ENCODE measurements at places on chromosomes 1 and 21.

GRCh38 chr1:12173631-12174121 lies 6.9 kb downstream of the TNFRSF1B start:
- no peak for DNase-seq

DNA sequence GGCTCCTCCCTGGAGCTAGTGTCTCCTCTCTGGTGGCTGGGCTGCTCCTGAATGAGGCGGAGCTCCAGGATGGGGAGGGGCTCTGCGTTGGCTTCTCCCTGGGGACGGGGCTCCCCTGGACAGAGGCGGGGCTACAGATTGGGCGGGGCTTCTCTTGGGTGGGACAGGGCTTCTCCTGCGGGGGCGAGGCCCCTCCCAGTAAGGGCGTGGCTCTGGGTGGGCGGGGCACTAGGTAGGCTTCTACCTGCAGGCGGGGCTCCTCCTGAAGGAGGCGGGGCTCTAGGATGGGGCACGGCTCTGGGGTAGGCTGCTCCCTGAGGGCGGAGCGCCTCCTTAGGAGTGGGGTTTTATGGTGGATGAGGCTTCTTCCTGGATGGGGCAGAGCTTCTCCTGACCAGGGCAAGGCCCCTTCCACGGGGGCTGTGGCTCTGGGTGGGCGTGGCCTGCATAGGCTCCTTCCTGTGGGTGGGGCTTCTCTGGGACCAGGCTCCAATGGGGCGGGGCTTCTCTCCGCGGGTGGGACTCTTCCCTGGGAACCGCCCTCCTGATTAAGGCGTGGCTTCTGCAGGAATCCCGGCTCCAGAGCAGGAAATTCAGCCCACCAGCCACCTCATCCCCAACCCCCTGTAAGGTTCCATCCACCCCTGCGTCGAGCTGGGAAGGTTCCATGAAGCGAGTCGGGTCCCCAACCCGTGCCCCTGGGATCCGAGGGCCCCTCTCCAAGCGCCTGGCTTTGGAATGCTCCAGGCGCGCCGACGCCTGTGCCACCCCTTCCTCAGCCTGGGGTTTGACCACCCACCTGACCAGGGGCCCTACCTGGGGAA lies 22.7 kb upstream of the ARF1 start:
- DNase-seq = peak; percentile 52

DNA sequence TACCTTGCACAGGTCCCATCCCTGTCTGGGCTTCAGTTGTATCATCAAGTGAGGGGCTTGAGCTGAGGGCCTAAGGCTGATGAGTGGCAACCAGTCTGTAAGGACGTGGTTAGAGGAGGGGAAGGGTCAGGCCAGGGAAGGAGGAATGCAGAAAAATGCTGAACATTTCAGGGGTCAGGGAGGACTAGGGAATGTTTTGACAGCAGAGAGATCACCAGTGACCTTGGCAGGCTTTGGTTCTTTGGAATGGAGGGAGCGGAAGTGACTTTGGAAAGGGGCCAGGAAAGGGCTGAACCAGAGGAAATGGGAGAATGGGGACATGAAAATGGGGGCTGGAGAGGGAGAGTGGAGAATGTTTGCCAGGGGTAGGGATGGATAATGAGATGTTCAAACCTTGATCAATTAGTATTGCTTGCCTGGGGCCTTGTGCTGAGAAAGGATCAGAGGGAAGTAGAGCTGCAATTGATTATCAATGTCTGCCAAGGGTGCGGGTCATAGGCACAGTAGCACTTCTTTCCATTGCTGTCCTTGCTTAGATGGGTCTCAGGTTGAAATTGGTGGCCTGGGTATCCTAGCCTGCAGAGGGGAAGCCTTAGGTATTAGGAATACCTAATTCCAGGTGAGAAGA lies 7.4 kb downstream of the LDLRAP1 start:
- no peak for DNase-seq

GRCh38 chr1:243621973-243622372 lies 228.1 kb downstream of the AKT3 start:
- DNase-seq = no peak

DNA sequence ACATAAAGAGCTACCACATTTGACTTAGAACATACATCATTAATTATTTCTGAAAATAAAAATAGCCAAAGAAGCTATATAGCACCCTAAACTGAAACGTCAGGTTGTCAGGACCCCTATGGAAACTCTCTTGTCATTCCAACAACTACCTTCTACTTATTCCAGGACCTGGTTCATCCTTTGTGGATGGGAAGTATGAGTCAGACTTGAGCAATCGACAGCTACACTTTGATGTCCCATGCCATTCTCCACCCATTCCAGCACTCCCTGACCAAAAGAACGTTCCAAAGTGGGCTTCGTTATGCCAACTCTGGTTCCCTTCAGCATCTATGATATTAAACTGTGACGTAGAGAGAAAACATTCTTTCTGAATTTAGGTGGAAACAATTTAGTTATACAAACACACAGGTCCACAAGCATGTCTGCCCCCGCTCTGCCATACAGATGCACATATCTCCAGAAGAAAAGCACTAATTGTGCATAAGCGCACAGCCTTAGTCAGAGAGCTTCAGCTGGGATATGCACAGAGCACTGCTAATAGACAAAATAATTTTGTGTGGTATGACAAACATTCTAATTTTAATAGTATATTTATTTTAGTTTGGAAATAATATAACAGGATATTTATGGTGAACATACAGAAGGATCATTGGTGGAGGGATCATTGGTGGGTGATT lies 723.1 kb upstream of the B3GALT2 start:
- DNase-seq = no peak

DNA sequence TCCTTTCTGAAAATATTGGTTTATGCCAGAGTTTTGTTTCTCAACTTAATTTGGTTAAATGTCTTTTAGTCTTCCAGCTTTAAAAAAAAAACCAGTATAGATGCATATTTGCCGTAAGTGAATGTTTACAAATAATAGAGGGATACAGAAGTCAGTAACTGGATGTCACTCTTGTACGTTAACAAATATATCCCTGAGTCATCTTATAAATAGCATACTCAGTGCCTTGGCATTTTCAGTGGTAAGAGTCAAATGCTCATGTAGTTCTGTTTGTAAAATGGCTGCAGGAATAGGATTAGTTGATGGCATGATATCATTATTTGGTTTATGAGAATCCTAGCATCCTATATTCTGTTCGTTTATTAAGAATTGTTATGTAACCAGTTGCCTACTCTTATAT lies 55.4 kb downstream of the SPEN start:
- DNase-seq = no peak

GRCh38 chr1:247054992-247055415 lies 23.6 kb downstream of the ZNF670 start:
- no peak for DNase-seq

DNA sequence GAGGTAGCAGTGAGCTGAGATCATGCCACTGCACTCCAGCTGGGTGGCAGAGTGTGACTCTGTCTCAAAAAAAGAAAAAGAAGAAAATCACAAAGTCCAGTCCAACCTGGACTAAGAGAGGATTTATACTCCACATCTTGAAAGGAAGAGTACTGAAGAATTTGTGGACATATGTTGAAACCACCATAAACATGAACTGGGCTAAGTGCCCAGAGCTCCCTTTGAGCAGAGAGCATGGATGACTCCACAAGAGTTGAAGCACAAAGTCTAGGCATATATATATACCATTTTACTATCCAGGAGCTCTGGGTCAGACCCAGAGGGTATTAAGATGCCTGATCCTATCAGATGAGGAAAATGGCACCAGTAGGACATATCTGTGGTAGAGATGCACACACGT lies 86.6 kb downstream of the OMA1 start:
- no peak for DNase-seq

DNA sequence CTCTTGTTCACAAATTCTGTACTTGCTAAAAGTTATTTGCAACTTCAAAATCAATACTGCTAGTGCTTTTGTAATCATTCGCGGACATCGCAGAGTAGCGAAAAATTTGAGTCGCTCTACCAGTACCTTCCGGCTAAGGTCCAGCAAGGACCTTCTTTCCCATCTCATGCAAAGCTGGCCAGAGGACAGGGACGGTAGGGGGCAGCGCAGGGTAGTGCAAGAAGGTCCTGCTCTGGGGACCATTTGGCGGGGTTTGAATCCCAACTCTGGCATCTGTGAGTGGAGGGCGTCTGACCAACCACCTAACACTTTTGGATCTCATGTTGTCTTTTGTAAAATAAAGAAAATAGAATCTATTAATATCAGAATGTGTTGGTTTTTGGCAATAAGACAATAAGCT lies 258.3 kb downstream of the SPATA17 start:
- DNase-seq = no peak

- DNase-seq = no peak
These were observed 49.5 kb downstream of the FASLG start for GRCh38 chr1:172708452-172708851.

GRCh38 chr1:45412899-45413298 lies 72.7 kb upstream of the MUTYH start:
- DNase-seq = no peak

GRCh38 chr1:54542120-54542961 lies 5.7 kb upstream of the ACOT11 start:
- DNase-seq = peak; percentile 52

- no peak for DNase-seq
These were observed 40.9 kb downstream of the FASLG start for GRCh38 chr1:172699695-172700227.

DNA sequence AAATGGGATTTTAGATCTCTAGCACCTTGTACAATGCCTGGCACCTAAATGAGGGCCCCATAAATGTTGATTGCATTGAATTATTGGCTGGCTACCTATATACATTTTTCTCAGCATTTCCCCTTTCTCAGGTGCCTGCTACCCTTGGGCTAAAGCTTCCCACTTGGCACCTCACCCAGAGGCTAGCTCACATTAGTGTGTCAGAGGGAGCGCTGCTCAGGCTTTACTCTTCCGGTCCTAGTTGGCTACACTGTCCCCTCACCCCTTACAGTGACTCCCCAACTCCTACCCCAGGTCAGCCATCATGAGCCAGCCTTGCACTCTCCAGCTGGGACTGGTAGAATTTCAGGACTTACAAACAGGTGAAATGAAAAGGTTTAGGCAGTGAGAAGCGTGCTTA lies 9.5 kb downstream of the TRAF5 start:
- no peak for DNase-seq

DNA sequence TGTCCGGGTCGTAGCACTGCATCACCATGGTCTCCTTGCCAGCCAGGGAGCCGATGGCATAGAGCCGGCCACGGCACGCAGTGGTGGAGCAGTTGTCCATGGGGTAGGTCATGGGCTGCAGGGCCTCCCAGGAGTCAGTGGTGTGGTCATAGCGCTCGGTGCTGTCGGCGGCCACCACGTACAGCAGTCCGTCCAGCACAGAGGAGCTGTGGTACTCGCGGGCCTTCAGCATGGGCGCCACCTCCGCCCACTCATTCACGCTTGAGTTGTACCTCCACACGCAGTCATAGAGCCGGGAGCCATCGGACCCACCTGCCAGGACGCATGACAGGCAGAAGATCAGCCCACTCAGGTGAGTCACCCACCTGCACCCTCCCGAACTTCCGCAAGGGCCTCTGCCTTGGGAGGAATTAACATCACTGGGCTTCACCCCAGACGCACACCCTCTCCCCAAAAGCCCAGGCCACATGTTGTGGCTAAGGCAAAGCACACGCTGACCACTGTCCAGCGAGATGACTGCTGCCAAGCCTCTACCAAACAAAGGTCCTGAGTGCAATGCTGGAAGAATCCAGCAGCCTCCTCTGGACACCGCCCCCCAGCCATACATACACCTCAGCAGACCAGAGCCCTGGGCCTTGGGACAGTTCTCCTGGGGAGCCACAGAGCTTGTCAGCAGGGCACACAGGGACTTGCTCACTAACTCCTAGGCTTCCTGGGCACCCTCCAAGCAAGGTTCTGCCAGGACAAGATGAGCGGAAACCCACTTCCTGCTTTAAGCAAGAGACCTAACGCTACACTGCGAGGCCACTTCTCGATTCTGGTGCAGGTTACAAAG lies 3.3 kb downstream of the KLHL21 start:
- DNase-seq = no peak

DNA sequence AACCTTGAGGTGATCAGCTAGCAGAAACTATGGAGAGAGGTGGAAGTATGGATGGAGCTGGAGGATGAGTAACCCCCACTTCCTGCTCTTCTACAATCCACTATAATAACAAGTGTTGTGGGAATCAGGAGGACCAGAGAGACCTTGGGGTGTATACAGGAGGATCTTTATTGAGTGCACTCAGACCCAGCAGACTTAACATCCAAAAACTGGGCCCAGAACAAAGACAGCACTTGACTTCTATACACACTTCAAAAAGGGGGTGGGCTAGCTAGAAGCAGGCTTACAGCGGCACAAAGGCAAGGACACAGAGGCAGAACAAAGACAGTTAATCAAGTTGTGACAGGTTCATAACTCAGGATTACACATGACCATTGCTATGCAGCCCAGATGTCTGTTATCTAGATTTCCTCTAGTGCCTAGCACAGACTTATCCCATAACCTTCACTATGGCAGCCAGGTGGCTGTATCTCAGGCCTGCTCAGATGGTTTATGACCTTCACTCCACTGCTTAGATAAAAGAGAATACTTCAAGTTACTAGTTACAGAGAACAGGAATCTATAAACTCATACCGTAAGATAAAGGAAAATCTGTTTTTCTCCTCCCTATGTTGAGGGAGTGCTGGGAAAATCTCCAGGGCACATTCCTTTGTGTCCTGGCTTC lies 36.1 kb upstream of the PADI2 start:
- no peak for DNase-seq

GRCh38 chr1:235919833-235920441 lies 53.2 kb upstream of the LYST start:
- no peak for DNase-seq

DNA sequence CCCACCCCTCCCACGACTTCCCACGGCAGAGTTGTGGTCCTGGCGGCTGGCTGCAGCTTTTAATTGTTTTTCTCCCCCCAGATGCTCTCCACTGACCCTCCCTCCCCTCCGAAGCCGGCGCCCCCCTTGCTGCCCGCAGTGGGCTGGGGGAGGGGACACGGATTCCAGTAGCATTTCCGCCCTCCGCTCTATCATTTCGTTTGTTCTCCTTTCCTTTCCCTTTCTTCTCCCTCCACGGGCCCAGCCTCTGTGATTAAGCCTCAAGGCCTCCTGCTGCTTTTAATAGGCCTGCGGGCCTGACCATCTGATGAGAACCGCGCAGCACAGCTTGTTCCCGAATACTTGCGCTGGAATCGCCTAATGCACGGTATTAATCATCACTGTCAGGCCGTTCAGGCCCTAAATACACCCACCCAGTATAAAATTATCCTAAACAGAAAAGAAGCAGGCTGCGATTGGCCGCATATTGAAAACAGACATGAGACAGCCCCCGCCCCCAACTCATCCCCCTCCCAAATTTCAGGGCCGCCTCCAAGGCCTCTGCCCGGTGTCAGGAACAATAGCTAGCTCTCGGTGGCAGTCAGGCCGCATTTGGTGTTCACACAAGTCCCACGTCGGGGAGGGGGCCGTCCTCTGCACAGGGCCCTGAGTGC lies 102.0 kb upstream of the ARHGEF16 start:
- no peak for DNase-seq

DNA sequence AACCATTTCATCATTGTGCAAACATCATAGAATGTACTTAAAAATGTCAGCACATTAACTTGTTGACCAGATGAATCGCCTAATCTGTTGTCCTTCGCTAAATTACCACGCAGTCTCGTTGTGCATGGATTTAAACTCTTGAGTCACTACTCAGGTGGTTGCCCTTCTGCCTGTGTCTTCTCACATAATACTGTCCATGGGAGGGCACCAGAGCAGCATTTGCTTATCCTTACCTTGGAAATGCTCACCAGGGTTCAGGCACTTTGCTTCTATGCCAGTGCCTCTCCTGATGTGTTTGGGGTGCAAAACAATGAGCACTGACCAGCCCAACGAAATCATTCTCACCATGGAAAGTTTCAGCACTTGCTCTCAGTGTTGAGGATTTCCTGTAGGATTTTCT lies 559.9 kb downstream of the RWDD3 start:
- DNase-seq = no peak

GRCh38 chr1:153342178-153342577 lies 6.5 kb downstream of the PGLYRP4 start:
- no peak for DNase-seq

- DNase-seq = no peak
These were observed 4.5 kb upstream of the PLCH2 start for GRCh38 chr1:2471587-2472001.

All from GM12891 (cell line).